ENCODE measurements at places on chromosomes 16 and 17. TPM values are rescaled to one million over a fixed set of nuclear protein-coding genes. Genes with fewer than 3 reads are reported as not detected.

The ZNF821 gene
- 9.4 TPM for total RNA-seq

GRCh38 chr16:84043486-84044117 lies 1.0 kb upstream of the SLC38A8 start:
- DNase-seq, result no peak

DNA sequence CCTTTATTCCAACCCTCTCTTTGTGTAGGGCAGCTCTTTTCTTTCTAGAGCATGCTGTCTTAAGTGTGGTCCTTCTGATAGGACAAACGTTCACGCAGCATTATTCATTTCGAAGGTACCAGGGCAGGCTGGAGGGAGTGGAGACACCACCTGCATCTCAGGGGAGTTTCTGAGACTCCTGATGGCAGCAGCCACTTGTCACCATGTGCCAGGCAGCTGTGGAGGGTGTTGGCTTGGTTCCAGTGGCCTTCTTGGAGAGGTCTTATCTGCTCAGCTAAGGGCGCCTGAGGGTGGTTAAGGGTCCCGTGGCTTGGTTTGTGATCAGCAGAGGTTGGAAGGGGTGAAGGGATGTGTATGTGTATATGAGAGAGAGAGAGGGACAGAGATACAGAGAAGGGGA lies 257.1 kb upstream of the EEF2KMT start:
- DNase-seq, result no peak

DNA sequence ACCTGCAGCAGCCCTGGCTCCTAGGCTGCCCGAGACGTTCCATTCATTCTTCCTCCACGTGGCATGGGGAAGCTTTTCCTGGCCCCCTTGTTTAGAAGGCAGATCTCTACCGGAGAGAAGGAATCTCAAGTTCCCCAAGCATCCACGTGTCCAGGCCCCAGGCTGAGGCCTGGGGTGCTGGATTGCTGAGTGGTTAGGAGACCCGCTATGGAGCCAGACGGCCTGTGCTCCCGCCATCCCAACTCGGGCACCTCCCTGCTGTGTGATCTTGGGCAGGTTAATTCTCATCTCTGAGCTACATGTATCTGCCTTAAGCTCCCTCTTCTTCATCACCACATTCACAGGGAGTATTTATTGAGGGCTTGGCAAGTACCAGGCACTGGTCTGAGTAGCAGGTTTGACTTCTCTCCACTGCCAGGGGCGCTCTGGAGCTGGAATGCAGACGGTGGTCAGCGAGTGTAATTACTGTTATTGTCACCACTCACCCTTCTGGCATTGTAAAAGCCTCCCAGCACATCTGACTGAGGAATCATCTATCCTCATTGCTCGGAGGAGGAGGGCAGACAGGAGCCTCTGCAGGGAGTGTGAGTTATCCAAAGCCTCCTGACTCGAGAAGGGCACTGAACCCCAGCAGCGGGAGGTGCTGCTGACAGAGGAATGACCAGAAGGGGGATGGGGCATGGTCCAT lies 1.1 kb upstream of the ADGRG1 start:
- no peak for DNase-seq

The PSKH1 gene
- total RNA-seq, result 132 TPM

- no peak for DNase-seq
Observed at GRCh38 chr16:10922328-10923145, 19.7 kb downstream of the DEXI start.

The NAGS gene
- total RNA-seq, result 29.9 TPM

The ABCA5 gene
- 113 TPM for total RNA-seq

GRCh38 chr16:3434373-3434772 lies 8.9 kb downstream of the ZNF597 start:
- DNase-seq, result no peak

The SOCS1 gene
- 17.6 TPM for total RNA-seq

The SLC16A13 gene
- total RNA-seq, result 8.6 TPM

- no peak for DNase-seq
Observed at GRCh38 chr17:66115246-66115645, 76.7 kb downstream of the CEP112 start.

DNA sequence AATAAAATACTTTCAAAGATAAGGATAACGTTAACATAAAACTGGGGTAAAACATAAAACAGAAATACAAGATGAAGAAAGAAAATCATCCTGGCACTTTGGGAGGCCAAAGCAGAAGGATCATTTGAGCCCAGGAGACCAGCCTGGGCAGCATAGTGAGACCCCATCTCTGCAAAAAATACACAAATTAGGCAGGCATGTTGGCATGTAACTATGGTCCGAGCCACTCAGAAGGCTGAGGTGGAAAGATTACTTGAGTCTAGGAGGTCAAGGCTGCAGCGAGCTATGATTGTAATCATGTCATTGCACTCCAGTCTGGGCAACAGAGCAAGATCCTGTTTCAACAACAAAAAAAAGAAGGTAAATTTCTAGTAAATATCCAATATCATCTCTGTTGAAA lies 19.6 kb downstream of the TAT start:
- no peak for DNase-seq

GRCh38 chr16:50814541-50814940 lies 72.7 kb downstream of the CYLD start:
- DNase-seq, result no peak

DNA sequence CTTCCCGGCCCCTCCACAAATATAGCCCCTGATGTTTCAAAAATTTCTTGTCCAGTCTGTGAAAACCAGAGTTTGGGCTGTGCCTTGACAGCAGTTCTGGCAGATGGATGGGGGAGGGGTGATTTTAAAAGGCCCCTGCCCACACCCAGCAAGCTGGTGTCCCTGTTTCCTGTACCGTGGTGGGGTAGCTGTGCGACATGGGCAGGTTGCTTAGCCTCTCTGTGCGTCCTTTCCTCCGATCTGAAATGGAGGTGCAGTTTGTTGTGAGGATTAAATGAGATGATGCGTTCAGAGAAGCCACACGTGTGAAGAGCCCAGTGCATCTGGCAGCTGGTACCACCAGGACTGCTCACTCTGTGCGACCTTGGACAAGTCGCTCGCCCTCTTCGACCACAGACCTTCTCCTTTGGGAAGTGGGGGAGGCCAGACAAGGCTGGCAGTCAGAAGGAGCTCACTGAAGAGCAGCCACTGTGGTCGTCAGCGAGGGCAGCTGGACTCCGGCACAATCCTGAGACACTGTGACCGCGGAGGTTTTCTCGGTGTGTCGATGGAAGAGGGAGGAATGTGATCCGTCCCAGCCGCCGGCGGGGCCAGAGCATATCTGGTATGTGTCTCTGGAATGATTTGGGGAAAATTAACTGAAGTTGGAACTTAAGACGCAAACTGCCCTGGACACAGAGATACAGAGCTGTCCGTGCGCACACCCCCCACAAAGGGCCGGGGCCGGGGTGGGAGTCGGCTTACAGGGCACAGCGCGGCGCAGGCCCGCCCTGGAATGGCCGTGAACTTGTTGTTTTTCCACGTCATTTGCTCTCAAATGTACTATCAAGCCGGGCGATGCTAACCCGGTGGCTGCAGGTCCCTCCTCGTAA lies 721 bp upstream of the WFIKKN2 start:
- no peak for DNase-seq

DNA sequence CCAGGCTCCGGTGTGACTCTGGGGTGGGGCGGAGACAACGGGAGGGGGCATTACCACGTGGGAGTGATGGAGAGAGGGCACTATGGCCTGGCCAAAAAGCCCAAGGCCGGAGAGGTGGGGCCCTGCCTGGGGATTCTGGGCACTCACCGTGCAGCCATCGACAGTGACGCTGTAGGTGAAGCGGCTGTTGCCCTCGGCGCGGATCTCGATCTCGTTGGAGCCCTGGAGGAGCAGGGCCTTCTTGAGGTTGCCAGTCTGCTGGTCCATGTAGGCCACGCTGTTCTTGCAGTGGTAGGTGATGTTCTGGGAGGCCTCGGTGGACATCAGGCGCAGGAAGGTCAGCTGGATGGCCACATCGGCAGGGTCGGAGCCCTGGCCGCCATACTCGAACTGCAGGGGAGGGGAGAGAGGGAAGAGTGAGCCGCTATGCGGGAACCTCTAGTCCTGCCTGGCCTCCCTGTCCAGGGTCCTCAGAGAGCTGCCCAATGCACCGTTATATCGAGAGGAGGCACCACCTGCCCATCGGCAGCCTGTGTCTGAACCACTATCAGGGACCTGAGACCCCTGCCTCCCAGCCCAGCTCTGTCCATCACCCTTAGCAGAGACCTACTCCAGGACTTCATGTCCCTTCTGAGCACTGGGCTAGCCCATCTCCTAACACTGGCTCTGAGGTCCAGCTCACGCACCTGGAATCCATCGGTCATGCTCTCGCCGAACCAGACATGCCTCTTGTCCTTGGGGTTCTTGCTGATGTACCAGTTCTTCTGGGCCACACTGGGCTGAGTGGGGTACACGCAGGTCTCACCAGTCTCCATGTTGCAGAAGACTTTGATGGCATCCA lies 15.6 kb downstream of the COL1A1 start:
- no peak for DNase-seq

DNA sequence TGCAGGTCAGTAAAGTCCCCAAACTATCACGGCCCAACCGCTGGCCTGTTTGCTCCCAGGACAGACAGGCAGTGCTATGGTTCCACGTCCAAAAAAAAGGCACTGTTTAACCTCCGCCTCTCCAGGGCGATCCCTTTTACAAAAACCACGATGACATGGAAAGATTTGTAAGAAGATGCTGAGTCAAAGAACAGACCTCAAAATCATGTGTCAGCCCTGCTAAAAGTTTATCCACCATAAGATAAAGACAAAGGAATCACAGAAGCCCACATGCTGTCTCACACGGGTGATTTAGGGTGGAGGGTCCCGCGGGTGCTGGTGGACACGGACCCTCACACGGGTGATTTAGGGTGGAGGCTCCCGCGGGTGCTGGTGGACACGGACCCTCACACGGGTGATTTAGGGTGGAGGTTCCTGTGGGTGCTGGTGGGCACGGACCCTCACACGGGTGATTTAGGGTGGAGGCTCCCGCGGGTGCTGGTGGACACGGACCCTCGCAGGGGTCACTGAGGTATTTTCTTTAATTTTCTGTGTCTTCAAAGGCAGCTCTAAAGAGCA lies 117.2 kb upstream of the METRNL start:
- DNase-seq, result no peak

Measured in transverse colon (tissue), 4 donors.